ENCODE measurements at places on chromosomes 1 and 21.

DNA sequence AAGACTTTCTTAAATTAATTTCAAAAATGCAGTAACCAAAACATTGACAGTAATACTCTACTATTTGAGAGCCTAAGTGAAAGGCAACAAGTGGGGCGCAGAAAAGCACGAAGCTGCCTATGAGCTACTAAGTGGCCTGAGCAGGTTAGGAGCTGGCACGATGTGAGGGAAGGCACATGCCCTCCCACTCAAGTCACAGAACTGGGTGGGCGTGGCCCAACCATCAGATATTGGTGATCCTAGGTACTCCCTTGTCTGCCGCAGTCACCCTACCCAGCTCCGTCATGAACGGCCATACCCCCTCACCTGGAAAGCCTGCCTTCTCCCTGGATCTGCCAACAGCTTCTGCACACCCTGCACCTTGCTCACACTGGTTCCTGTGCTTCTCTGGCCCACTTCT is 40.8 kb downstream of the SSBP3 start:
- DNase-seq = no peak

GRCh38 chr1:101158424-101158823 is 78.4 kb upstream of the S1PR1 start:
- DNase-seq = no peak

DNA sequence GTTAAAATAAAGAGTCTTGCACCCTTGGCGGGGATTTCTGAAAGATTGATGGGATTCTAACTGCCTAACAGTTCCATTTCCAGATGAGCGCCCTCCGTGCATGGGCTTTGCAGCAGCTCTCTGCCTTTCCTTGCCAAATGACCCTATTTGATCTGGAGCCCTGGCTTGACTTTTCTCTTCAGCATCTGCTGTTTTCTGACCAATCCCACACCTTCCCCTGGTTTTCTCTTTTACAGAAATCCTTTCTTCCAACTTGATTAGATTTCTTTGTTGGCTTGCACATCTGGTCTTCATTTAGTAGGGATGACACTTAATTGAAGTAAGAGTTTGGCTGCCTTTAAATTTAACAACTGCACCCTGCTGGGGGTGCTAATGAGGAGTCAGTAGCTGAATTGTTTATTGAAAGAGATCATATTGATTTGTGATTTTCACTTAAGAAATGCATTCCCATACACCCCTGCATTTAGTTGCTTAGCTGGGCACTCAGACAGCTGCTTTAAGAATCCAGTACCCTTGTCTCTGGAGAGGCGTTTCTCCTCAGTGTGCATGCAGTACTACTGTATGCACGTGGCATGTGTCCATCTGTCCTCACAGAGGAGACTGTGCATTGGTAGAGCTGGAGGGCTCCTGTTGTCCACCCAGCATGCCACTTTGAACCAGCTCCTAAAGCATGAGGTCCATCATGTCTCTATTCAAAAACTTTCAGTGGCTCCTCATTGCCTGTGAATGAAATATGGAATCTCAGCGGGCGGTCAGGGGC is 99.7 kb downstream of the NOS1AP start:
- DNase-seq = no peak

DNA sequence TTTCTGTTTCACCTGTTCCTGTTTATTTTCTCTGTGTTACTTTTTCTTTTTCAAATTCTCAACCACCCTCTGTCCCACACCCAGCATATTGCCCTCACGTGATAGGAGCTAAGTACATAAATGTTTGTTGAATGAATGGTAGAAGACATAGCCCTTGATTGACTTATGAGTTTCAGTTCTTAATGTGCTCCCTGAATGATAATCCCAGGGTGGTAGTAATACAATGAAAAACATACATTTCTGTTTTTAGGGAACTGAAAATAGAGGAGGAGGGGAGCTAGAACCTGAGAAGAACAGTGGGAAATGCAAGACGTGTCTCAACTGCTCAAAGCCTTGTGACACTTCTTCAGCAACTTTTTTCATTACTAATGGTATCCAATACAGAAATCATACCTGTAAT is 147.1 kb downstream of the SPATA46 start:
- no peak for DNase-seq

DNA sequence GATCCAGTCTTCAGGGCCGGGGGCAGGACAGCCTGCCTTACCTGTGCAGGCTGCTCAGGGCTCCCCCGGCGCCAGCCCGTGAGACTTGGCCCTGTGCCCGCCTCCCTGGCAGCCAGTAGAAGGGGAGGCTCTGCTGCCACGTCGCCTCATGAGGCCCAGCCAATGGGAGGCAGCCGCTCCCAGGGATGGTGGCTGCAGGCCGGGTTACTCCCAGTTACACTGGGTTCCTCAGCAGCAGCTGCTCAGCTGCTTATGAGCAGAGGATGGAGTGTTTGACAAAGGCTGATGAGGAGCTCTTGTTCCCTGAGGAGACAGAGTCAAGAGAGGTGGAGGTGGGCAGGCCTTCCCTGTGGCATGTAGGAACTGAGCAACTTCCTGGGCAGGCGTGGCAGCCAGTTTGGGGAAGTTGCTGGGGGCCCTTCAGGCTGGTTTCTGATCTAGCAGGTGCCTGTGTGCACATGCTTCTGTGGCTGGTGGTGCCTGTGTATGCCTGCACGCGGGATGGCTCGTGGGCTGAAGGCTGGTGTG is 5.5 kb downstream of the MFSD2A start:
- DNase-seq = no peak

GRCh38 chr1:188782220-188782841 is 1695.3 kb downstream of the BRINP3 start:
- DNase-seq = no peak

DNA sequence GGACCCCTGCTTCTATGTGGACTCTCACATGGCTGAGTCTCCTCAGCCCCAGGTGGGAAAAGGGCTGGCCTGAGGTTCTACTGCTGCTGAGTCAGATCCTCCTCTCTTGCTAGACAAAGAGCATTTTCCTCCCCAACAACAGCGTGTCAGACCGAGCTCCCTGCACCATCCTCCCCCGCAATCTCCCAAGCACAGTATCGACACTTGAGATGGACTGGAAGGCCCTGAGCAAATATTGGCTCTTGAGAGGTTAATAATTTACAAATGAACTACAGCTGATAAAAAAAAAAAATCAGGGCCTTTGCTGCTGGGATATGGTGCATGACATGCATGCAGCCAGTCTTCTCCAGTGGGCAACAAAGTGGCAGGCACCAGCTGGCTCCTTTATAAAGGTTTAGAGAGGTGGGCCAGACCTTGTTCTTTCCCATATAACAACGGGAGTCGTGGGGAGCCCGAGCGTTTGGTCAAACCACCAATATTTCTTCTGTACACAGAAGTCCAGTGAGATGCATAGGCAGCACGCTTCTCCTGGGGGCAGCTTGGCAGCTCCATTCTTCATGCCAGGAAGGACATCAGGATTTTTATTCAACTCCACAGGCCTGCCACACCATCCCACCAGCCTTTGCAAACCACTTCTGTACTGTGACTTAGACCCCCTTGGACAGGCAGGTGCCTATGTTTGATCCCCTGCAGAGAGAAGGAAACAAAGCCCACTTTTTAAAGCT is 55.4 kb upstream of the CAMK1G start:
- no peak for DNase-seq

- no peak for DNase-seq
Observed at GRCh38 chr1:118993700-118994026, 5.5 kb upstream of the TBX15 start.

DNA sequence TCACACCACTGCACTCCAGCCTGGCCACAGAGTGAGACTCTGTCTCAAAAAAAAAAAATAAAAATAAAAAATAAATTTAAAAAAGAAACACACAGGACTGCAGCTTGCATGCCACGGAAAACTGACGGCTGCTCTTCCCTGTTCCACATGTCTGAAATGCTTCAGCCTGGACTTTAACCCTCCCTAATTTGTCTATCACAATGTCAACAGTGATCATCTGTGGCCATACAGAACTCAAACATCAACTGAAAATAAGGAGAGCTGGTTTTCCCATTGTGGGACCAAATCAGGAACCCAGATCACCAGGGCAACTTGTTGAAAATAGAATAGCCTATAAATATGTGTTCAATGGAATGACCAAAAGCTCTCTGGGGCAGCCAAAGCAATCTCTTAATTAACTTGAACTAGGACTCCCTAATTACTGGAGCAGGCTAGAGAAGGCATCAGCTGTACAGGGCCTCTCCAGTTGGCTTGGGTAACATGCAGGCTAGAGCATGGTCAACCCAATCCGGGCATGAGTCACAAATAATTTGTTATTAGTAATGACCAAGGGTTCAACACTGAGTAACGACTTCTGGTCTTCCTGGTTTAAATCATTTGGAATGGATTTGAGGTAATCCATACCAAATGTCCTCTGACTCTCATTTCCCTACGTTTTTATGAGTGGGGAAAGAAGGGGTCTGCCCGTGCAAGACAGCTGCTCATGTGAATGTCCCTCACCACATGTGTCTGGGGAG is 62.7 kb upstream of the KAZN start:
- DNase-seq = no peak

- no peak for DNase-seq
Observed at GRCh38 chr1:156663178-156663577, 14.0 kb downstream of the NES start.

GRCh38 chr1:48291421-48291820 is 68.9 kb downstream of the SLC5A9 start:
- DNase-seq = no peak

DNA sequence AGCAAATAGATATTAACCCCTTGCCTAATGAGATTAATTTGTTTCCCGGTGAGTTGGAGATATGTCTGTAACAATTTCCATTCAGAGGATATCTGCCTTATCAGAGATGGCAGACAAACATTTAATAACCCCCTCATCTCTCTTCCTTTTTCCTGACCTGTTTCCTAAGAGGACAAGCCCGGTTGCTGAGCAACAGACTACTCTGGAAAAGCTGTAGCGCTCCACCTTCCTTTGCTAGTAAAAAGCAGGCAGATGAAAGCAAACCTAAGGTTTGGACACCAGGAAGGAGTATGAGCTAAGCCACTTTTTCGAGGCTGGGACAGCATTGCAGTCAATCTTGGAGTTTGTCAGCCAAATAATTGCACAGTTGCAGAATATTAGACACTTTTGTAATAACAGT is 82.4 kb downstream of the RGS21 start:
- no peak for DNase-seq

DNA sequence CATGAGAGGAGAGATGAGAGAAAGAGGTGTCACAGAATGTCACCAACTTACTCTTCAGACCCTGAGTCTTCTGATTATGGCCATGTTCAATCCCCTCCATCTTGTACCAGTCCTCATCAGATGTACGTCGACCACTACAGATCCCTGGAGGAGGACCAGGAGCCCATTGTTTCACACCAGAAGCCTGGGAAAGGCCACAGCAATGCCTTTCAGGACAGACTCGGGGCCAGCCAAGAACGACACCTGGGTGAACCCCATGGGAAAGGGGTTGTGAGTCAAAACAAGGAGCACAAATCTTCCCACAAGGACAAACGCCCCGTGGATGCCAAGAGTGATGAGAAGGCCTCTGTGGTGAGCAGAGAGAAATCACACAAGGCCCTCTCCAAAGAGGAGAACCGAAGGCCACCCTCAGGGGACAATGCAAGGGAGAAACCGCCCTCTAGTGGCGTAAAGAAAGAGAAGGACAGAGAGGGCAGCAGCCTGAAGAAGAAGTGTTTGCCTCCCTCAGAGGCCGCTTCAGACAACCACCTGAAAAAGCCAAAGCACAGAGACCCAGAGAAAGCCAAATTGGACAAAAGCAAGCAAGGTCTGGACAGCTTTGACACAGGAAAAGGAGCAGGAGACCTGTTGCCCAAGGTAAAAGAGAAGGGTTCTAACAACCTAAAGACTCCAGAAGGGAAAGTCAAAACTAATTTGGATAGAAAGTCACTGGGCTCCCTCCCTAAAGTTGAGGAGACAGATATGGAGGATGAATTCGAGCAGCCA is 8.0 kb downstream of the ELOA start:
- no peak for DNase-seq

Measured in stimulated activated CD8-positive, alpha-beta memory T cell treated with anti-CD3 and anti-CD28 coated beads, Interleukin-7, amount 100 ng/mL, for 4 hours (primary cell).